ENCODE measurements at places on chromosomes 12 and 14.

DNA sequence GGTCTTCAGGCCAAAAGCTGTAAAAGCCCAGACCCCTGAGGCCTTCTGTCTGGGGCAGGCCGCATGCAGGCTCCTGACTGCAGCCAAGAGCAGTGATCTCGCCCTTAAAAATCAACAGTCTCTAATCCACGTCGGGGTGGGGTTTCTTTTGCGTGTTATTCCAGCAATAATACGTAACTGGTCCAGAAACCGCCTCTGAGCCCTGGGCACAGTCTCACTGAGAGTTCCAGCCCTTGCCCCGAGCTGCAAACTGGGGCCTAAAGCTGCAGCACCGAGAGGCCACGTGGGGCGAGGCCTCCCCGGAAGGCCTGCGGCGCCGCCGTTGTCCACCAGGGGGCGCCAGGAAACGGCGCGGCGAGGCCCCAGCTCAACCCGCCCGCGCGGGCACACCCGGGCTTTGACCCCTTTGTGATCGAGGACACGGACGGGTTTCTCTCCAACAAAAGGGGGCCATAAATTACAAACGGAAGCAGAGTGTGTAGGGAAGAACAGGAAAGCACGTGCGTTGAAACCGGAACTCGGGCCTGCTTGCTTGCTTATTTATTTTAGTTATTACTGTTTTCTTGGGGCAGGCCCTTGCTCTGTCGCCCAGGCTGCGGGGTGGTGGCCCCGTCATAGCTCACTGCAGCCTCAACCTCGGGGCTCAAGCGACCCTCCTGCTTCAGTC lies 87.2 kb downstream of the NINJ2 start:
- peak; percentile 81 for DNase-seq

- no peak for DNase-seq
These were observed 5.7 kb downstream of the SVOP start for GRCh38 chr12:109014984-109015765.

DNA sequence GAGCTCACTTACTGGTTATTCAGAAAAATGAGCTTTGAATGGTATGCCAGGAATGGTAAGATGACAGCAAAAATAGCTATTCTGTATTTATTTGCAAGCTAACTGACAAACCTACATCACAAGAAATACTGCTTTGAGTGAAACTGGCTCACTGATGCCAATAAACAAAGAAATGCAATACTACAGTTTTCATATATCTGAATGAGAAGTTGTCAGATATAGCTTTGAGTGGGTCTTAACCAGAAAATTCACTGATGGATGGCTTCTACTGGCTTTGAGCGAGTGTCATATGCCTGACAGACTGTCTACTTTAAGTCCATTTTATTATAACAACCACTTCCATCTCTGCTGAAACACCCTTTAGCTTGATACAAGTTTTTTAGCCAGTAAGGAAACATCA lies 330.1 kb downstream of the NELL2 start:
- DNase-seq, result no peak

DNA sequence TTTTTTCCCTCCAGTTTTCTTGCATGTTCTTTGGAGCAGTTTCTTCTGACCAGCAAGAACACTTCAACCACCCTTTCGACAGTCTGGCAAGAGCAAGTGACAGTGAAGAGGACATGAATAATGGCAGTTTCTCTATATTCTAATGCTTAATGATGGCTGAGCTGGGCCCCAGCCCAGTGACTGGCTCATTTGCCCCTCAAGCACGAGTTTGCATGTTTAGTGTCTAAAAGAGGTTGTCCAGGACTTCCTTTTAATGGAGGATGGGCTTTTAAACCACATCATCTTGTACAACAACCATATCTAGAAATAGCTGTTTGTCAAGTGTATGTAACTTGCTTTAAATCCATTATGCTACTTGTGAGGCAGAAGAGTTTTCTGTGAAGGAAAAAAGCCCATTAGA lies 28.4 kb downstream of the RAD9B start:
- DNase-seq, result no peak

GRCh38 chr12:64059685-64060084 lies 162.4 kb downstream of the KICS2 start:
- no peak for DNase-seq

DNA sequence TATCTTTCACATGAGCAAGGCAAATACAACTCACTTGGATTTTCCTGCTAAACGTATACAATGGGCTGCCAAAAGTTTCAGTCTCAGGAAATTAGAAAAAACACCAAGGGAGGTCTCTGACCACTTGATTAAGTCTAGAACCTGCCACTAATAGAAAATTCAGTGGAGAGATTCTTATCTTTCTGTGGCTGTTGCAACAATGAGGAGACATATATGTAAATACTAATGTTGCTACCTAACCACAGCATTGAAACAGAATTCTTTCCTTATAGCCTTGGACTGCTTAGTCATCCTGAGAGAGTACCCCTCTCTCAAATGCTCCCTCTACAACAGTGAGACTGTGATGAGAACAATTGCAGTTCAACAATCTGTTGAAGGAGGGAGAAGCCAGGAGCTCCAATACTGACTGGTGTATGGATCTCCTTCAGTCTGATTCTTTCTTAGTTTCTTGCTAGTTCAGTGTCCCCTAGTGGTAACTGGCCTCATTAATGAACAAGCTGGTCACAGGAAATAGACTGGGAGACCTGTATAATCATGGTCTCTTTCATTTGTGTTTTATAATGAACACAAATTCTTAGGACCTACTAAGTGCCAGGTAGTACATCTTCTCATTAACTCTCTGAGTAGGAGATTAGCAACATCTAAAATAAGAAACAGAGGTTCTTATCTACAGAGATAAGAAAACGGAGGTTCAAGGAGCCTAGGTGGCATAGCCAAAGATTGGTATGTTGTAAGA lies 164.5 kb downstream of the SLC38A4 start:
- DNase-seq, result no peak

DNA sequence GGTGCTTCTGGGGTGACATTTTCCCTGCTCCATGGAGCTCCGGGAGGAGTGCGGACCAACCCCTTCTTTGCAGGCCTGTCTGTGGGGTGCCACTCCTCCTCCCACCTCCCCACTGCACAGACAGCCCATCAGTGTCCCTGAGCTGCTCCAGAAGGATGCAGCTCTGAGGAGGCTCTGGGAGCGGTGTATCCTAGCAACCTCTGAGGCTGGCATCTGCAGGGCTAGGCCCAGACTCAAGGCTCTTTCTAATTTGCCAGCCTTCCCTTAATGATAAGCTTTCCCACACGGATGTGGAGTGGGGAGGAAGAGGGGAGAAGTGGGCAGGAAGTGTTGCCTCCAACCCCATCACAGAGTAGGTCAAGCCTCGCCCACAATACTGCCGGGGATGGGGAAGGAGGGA lies 59.7 kb downstream of the CALM1 start:
- no peak for DNase-seq

GRCh38 chr14:57199921-57200320 lies 68.8 kb downstream of the EXOC5 start:
- no peak for DNase-seq

DNA sequence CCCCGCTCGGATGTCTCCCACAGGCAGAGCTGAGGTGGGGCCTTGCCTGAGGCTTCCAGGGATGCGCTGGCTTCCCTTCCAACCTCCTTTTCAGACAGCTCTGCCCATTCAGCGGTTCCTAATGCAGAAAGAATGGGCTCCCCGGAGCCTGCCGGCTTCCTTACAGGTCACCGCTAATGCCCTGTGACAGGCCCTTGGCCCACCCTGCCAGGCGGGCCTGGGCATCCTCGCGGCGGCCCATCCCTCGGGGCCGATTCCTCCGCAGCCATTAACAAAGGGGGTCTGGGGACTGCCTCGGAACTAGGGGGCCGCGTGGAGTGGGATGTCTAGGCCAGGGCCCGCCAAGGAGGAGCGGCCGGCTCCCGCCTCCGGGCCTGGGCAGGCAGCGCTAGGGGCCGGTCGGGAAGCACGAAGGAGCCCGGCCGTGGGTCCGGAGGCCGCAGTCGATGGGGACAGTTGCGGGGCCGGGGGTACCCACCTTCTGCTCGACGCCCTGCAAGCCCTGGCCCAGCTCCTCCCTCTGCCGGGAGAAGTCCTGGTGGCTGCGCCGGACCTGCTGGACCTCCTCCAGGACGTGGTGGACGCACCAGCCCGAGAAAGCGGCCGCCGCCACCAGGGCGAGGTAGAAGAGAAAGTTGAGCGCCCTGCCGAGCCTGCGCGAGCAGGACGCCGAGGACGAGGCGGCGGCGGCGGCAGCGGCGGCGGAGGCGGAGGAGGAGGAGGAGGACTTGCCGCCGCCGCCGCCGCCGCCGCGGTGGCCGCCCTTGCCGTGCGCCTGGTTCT lies 738 bp downstream of the CKAP4 start:
- peak; percentile 44 for DNase-seq

- no peak for DNase-seq
These were observed 65.3 kb downstream of the BLTP3B start for GRCh38 chr12:100077367-100077766.

- no peak for DNase-seq
These were observed 51.4 kb downstream of the HMGA2 start for GRCh38 chr12:65875640-65876071.

DNA sequence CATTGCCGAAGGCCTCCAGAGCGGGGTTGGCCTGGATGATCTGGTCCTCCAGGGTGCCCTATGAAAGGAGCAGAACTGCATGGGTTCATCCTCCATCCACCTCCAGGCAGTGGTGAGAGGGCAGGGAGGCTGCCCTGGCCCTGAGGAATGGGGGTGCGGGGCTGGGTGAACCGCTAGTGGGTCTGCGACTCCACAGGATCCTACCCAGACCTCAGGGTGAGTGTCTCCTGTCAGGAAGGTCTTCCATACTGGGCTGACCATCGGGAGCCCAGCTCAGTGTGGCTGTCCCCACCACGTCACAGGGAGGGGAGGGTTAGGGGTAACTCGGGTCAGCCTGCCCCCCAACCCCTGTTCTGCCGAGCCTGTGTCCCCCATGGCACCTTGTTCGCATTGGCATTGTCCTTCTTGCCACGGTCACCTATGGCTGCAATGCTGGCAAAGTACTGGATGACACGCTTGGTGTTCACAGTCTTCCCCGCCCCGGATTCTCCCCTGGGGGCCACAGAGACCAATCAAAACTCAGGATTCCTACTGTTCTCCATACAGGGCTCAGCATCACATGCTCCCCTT lies 3.7 kb downstream of the MYH6 start:
- DNase-seq, result no peak

DNA sequence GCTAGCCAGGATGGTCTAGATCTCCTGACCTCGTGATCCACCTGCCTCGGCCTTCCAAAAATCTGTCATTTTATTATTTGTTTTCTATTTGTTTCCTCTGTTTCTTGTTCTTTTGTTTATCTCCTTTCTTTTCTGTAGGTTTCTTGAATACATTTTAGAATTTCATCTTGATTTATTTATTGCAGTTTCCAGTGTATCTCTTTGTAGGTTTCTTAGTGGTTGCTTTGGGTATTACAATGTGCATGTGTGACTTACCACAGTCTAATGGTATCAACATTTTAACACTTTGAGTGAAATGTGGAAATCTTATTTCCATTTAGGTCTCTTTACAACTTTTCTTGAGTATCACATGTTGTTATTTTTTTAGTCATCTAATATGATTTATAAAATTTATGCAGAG lies 29.9 kb upstream of the MUCL1 start:
- DNase-seq, result no peak

GRCh38 chr14:52069307-52070050 lies 620 bp upstream of the NID2 start:
- no peak for DNase-seq

GRCh38 chr14:58829594-58829993 lies 191.8 kb downstream of the DACT1 start:
- no peak for DNase-seq

DNA sequence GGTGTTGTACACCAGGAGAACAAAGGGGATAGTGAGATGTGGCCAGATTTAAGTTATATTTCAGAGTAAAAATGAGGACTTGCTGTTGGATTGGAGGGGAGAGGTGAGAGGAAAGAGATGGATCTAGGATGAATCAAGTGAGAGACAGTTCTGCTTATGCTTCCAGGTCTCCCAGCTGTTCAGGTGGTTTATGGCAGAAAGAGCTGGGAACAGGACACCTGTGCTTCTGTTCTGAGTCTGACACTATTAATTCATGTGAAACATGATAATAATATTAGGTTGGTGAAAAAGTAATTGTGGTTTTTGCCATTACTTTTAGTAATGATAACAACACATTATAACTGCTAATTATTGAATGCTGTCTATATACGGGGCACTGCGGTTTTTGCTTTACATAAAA lies 55.7 kb downstream of the SLC15A5 start:
- no peak for DNase-seq

DNA sequence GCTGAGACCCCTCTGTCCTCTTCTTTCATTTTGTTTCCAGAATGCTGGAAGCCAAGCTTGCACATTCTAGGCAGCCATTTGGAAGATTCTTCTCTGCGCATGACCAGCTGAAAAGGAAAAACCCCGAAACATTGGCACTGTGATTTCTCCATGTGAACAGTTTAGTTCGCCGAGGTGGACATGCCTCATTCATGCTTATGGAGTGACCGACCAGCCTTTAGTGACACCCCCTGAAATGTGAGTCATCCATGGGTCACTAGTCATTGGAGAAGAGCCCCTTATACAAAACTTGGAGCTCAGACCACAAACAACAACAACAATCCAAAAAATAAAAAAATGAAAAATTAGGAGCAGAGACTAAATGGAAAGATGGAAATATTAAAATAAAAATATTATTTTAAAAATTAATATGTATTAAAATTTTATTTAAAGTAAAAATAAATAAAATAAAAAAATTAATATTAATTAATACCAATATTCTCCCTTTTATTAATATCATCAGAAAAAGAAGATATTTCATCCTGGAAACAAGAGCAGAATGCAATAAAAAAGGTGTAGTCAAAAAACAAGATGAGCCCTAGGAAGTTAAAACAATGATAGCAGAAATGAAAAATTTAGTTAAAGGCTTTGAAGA lies 9.5 kb upstream of the KRT7 start:
- no peak for DNase-seq

GRCh38 chr12:124368421-124369032 lies 73.6 kb downstream of the RFLNA start:
- no peak for DNase-seq

DNA sequence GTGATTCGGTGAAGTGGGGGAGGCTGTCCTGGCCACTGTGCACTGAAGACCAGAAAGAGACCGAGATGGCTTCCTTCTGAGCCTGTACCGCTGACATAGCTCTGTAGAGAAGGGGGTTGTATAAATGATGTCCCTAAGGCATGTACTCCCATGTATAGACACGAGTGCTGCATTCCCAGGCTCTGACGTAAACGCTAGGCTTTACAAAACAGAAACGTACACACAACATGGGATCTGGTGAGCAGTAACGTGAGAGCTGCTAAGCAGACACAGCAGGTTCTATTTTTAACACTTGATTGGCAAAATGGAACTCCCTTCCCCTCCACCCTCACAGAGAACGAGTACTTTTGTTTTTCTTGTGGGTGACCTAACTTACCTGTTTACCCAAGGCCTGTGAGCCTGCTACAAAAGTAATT lies 35.9 kb downstream of the ACADS start:
- no peak for DNase-seq

Measured in stimulated activated CD4-positive, alpha-beta T cell treated with anti-CD3 and anti-CD28 coated beads, Interleukin-12 subunit alpha, Interleukin-12 subunit beta, amount 100 ng/mL, for 48 hours (primary cell).